NCI-H1436 treated with DMSO at 0.1 percent for 48 hours (cell line): ENCODE measurements at places on chromosomes 4 and X.
A peak's percentile ranks its signal among the peaks of the same experiment; 100 is the strongest.

DNA sequence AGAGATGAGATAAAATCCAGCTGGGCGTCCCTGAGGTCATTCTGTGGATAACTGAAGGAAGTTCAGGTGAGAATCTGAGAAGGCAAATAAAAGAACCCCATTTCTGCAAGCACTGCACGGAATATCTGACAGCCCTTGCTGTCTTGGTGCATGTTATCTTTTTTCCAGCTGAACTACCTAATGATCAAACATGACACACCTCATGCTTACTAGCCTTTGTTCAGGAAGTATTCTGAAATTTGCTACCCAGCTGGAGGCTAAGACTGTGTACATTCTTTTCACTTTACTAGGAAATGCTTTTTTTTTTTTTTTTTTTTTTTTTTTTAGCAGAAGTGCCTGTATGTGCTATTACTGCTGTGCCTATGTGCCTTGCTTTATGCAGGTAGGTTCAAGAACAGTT lies 718.1 kb downstream of the SMARCA1 start:
- DNase-seq = no peak

GRCh38 chr4:26116057-26116456 lies 202.0 kb downstream of the SMIM20 start:
- DNase-seq = no peak

- DNase-seq = no peak
These were observed 102.8 kb downstream of the CBR4 start for GRCh38 chr4:168907119-168907698.

DNA sequence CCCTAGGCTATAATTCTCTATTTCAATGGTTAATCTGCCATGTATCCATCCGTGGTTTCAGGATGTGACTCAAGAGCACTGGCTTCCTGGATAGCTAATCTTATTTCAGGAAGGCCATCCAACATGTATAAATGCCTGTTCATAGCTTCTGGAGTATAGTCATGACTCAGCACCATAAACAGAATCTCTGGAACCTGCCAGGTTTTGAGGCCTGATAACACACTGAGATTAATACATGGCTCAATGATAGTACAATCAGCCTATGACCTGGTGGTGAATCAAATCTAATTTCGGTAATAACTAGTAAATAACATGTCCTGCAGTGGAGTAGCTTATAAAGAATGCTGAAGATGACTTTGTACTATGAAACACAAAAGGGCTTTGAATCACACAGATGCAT lies 5.7 kb upstream of the IL13RA2 start:
- DNase-seq = no peak

DNA sequence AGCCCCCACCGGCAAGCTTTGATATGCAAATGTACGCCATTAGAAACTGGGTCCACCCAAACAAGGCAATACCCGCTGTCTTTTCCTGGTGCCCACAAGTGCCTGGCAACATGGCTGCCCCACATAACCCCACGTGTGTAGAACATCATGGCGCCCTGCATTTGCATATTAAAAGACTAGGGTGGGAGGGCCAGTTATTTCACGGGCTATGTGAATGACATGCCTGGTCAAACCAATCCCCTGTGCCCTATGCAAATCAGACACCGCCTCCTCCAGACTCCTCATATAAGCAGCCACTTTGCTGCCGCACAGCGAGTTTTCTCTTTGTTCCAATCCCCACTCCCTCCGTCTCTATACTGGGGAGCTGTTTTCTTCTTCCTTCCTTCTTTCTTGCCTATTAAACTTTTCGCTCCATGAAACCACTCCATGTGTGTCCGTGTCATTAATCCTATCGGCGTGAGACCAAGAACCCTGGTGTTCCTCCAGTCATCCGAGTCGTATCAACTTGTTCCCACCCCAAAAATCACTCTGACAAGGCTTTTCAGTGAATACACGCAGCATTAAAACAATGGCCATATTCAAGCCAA lies 112.6 kb upstream of the SORBS2 start:
- DNase-seq = no peak

- DNase-seq = no peak
These were observed 269.3 kb upstream of the HS3ST1 start for GRCh38 chr4:11698033-11698432.

- DNase-seq = no peak
These were observed 111.0 kb downstream of the ASB9 start for GRCh38 chrX:15158736-15159406.

DNA sequence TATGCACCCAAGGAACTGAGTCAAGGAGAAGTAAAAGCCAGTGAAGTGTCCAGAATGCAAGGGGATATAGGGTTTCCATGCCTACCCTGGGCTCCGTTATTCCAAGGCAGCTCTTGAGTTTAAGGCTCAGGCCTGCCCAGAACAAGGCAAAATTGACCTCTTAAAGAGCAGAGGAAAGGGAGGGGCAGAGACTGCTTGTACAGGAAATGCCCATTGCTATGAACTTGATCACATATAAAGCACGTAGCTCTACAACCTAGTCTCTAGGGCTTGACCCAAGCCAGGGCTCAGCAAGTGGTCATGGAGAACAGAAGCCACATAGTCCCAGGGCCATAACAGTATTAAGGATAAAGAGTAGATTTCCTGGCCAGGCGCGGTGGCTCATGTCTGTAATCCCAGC lies 58.2 kb upstream of the MSN start:
- DNase-seq = no peak

DNA sequence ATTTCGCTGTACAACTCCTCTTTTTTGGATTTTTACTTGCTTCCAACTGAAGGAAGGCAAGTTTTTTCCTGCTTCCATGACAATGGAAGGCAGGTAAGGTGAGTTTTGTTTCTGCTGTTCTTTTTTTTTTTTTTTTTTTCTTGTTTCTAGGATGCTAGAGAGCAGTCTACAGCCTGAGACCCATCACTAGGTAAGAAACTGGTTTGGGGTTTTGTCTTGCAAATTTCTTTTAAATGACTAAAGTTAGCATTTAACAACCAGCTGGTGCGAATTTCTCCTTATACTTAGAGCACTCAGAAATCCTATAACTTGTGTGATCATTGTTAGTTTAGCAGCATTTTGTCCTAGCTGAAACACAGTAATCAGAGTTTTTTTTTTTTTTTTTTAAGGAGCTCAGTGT lies 378.4 kb upstream of the CNKSR2 start:
- no peak for DNase-seq

DNA sequence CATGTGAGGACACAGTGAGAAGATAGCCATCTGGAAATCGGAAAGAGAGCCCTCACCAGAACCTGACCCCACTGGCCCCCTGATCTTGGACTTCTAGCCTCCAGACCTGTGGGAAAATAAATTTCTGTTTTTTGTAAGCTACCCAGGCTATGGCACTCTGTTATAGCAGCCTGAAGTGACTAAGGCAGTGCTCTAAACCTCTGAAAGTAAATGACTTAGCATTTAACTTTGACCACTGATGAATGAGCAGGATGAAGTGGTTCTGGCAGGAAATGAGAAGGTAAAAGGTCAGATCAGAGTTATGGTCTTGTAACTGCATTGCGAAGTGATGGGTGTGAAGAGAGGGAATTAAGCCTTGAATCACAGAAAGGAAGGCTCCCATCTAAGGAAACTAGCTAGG lies 17.0 kb downstream of the GPAT3 start:
- DNase-seq = no peak

DNA sequence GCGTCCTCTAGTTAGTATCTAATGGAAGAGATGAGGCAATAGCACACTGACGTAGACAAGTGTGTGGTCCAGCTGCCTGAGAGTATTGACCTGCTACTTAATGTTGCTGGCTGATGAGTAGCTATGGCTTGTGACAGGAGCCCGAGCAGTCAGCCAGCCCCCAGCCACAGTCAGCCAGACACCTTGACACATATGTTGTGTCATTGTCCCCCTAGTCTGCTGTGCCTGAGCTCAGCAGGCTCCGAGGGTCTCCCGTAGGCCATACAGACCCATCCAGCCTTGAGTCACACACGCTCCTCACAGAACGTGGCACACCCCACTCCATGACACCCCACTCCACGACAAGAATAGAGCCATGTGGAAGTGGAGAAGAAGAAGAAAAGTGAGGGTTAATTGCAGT lies 362.1 kb downstream of the UNC5C start:
- DNase-seq = no peak

DNA sequence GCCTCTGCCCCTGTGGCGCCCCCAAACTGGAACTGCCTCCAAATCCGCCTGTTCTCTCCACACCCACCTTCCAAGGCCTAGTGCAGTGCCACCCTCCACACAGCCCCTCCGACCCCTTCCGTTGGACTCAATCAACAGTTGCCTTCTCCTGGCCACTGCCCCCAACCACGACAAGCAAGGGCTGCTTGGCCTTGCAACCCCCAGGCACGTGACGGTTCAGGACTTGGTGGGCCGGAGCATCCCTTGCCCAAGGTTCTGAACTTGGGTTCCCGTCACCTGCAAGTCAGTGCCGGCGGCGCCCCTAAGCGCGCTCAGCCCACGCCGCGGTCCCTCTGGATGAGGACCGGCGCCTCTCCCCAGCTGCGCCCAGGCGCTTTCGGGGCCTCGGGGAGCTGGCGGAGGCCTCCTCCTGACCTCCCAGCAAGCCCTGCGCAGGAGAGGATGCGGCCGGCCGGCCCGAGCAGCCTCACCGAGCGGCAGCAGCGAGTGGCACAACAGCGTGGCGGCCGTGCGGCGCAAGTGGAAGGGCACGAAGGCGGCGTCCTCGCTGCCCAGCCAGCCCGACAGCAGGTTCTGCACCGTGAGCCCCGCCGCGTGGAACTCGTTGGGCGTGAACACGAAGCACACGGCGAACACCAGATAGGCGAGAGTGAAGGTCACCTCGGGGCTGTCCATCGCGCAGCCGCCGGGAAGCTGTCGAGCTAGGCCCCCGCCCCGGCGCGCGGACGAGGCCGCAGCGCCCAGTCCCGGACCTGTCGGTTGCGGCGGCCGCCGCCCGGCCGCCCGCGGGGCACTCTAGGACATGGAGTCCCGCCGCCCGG lies 750 bp downstream of the TMEM129 start:
- no peak for DNase-seq

DNA sequence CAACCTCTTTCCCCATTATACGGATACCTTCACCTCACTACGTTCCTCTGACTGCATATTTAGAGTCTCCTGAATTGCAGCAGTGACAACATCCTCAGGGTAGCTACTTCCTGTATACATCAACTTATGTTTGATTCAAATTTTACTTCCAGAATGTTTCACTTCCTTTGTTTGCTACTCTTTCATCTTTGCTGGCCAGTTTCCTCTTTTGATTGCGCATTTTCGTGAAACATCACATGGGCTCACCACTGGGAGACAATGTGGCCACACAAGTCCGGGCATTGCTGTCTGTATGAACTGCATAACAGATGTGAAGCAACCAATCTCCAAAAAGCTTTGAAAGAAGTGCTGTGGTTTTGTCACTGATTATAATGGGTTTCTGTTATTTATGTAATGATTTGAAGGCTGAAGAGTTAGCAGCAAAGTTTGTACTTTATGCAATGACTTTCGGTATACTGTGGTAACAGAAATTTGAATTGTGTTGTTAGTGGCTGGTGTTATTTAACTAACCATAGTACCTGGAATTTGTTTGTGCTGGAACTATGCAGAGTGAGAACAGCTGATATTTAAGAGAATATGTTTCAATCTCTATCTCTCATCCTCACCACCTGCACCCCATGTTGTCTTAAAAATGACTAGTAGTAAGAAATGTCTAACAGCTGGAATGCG lies 7.4 kb downstream of the SNCA start:
- no peak for DNase-seq

- DNase-seq = no peak
These were observed 377.1 kb upstream of the ADGRL3 start for GRCh38 chr4:60822986-60823385.

DNA sequence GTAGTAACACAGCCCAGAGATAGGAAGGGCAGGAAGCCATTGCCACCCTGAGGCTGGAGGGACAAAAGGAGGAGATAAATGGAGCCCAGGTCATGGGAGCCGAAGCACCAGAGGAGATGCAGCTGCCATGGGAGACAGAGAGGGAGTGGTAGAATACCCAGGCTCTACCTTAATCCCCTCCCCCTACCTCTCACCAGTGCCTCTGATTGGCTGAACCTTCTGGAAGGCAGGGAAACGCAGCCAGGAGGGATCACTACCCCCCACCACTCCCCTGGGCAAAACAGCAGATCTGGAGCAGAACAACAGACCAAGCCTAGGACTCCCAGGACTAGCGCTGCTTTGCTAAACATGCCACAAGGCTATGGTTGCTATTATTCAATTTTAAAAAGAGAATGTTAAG lies 114.2 kb downstream of the ZNF827 start:
- no peak for DNase-seq

- DNase-seq = no peak
These were observed 4.4 kb downstream of the GPRIN3 start for GRCh38 chr4:89303177-89303576.

DNA sequence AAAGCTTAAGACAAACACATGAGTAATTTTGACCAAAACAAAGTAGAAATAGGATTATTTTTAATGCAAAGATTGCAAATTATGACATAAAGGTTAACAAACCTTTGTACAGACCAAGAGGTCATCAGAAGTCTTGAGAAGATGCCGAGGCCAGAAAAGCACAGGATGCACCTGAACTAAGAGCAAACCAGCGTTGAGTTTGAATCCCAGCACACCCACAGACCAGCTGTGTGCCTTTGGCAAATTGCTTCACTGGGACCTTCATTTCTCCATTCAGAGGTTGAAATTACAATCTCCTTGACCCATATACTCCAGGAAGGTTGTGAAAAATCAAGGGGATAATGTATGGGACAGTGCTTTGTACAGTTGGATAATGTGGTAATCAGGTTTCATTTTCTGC lies 56.6 kb downstream of the PPM1K start:
- DNase-seq = no peak

DNA sequence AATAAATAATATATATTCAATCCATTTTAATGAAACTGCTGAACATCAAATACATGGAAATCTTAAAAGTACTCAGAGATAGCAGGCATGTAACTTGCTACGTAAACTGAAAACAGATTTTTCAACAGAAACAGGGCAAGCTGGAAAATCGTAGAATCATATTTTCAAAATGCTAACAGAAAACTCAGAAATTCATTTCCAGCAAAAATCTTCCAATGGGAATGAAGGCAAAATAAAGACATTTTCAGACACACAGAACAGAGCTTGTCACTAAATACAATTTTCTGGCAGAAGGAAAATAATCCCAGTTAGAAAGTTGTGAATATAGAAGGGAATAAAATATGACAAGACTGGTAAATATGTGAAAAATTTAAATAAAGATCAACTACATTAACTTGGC lies 419.9 kb upstream of the ZFP42 start:
- no peak for DNase-seq

GRCh38 chr4:1746265-1746691 lies 25.0 kb downstream of the TACC3 start:
- DNase-seq = peak; percentile 7

- DNase-seq = no peak
These were observed 918.3 kb downstream of the ARAP2 start for GRCh38 chr4:35325908-35326453.
